GM10248 (cell line): ENCODE measurements at places on chromosomes 5 and 9.

DNA sequence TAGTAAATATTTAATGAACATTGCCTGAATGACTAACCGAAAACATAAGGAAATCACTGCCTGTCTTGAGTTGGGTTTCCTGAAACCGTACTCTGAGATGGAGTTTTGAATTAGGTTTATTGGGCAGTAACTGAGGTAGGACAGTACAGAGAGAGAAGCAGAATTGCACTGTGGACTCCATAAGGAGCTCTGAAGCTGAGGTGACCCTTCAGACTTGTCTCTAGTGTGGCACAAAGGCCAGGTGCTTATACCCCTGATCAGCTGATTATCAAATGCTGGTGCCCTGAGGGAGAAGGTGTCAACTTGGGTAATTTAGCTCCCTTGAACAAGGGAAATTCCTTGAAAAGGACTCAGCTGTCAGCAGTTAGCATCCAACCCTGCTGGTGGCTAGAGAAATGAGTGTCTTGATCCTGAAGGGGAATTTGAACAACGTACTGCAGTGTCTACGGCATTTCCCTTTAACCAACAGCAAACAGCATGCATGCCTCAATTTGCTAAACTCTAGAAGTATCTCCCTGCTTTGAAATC is 135.0 kb upstream of the SMARCA2 start:
- DNase-seq = no peak

GRCh38 chr5:179730852-179731251 is 1.8 kb upstream of the MAML1 start:
- no peak for DNase-seq

DNA sequence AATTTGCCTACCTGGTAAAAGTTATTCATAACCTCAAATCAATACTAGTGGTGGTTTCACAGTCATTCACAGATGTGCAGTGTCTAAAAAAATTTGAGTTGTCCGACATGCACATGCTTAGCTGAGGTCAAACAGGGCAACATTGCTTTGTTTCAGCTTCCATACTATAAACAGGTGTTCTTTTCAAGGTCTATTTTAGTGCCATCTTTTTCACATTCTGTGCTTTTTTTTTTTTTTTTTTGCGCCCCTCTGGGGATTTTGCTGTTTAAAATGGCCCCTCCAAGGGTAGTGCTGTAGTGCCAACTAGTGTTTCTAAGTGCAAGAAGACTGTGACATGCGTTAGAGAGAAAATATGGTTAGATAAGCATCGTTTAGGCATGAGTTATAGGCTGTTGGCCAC is 14.5 kb downstream of the PHAX start:
- peak; percentile 47 for DNase-seq

DNA sequence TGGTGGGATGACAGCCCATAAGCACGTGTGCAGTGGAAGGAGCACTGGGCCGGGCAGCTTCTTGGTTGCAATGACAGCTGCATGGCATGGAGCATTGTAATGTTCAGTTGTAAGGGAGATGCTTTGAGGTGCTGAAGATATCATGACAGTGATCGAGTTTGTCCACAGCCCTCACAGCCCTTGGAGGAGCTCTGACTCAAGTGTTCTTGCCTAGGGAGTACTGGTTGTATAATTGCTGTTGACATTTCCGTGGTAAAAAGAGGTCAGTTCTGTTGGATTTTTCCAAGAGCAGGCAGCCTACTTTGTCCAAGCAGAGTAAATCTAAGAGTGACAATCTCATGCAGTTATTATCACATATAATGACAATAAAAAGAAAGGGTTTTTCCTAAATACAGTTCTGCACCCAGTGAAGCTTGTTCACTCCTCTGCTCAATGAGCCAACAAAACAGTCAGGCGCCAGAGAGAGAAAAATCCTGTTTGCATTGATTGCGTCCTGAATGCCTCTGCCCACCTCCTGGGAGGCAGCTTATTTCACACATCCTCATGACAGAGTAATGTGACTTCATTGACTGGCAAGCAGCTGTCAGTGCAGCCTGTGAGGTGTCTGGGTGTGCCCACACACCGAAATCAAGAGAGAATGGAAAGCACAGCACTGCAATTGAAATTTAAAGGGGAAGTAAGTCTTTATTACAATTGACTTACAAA is 248.0 kb downstream of the NTRK2 start:
- DNase-seq = no peak
